ENCODE measurements at places on chromosomes 12 and 14.
A peak's percentile ranks its signal among the peaks of the same experiment; 100 is the strongest.

DNA sequence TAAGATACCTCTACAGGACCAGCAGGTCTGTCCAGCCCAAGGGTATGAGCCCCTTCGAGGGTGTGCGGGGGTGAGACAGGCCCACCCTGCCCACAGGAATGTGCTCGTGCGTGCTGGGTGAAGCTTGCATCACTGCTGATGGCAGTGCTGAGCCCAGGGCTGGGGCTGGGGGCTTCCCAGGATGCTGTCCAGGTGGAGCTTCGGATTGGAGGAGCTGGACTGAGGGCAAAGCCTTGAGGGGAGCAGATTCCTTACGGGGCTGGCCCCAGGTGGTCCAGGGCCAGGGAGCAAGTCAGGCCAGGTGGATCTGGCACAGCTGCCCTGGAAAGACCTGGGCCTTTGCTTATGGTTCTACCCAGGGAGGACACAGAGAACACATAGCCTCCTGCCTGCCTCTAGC, 2.5 kb upstream of the KRT85 start:
- DNase-seq, result no peak

GRCh38 chr12:50686976-50687375, 76.9 kb upstream of the ATF1 start:
- no peak for DNase-seq

GRCh38 chr12:105721051-105721825, 390.7 kb downstream of the C12orf75 start:
- no peak for DNase-seq

GRCh38 chr12:46377678-46378077, 5.1 kb upstream of the SLC38A2 start:
- DNase-seq, result no peak

GRCh38 chr12:43942379-43942778, 106.5 kb downstream of the TMEM117 start:
- DNase-seq, result no peak

DNA sequence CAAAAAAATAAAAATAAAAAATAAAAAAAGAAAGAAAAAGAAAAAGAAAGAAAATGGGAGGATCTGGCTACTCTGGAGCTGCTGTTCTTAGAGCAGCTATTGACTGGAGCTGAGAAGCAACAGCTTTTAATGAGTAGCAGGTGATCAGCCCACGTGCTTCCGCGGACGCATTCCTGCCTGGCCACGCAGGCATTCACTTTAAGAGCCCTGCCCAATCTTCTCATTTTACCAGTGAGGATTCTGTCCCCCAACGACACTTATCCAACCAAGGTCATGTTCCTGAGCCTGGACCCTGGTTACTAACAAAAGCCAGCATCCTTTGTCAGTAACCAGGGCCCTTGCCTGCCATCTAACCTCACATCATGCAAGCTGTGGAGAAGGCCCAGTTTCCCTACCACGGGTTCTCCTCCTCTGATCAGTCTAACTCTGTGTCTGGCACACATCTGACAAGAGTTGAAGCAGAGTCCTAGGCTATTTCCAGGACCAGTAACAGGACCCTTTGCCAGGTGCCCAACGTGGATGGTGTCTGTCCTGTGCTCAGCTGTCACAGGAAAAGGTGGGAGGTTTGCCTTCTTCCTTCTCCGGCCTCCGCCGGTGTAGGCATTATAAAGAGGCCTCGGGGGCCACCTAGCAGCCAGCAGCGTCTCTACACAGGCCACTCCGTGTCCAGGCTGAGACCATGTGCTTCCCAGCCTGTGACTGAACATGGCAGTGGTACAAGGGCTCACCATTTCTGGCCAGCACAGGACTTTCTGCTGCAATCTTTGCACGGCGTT, 60.9 kb upstream of the GPATCH2L start:
- no peak for DNase-seq

DNA sequence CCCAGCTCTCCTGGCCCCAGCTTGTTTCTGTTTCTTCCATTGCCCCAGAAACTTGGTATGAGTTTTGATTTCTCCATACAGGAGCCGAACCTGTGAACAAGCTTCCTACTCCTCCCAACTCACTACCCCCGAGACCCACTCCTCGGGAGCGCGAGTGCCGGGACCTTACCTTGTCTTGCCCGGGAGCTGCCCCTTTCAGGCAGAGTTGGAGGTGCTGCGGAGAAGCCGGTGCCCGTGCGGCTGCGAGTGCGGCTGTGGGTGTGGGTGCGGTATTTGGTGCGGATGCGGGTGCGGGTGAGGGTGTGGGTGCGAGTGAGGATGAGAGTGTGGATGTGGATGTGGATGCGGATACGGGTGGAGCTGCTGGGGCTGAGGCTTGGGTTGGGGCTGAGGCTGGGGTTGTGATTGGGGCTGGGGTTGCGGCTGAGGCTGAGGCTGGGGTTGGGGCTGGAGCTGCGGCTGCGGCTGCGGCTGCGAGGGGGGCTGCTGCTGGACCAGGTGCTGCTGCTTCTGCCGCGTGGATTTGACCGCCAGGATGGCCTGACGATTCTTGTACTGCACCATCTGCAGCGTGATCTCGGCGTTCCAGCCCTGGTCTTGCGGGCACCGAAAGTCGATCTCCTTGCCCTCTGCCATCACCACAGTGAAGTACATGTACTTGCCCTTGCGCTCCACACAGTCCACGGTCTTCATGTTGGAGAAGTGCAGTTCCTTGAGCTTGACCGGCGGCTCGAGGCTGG, 1.1 kb downstream of the PHLDA1 start:
- peak; percentile 56 for DNase-seq

- no peak for DNase-seq
These were observed 1.8 kb upstream of the CKAP4 start for GRCh38 chr12:106249411-106250135.

DNA sequence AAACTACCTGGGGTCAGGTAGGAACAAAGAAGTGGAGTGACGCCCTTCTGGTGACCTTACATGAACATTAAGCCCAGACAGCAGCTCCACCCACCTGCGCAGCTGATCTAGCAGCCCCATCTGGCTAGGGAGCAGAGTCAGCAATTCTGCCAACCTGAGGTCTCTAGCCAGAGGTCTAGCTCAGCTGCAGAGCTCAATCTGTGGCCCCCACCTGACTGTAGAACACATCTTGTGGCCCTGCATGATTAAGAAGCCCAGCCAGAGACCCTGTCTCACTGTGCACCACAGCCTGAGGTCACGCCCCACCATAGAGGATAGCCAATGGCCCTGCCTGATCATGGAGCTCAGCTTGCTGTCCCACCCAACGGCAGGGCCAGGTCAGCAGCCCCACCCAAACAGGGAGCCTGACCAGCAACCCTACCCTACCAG, 50.6 kb upstream of the HIGD1C start:
- DNase-seq, result no peak

DNA sequence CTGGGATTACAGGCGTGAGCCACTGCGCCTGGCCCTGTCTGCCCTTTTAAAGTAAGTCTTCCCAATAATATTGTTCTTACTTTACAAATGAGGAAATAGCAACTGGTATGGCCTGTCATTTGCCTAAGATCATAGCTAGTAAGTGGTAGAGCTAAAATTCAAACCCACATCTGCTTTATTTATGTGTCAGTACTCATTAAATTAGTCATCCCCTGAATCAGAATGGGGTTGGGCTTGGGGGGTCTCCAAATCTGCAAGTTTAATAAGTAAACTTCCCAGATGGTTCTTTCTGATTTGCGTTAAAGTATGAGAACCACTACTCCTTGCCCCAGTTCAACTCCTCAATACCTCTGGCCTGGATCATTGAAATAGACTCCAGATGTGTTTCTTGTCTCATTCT, 96.2 kb downstream of the FAR2 start:
- no peak for DNase-seq

DNA sequence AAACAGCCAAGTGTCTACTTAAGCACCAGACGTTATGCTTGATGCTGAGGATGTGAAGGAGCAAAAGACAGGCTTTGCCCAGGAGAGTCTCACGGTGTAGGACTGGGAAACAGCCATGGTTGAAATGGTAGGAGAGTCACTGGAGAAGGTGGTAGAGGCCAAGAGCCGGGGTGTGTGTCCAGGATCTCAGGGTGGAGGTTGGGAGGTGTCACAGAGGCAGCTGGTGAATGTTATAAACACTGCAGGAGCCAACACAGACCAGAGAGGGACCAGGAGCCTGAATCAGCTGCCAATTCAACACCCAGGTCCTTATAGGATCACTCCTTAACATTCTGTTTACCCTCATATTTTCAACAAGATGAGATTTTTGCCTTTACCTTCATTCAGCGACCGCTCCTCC, 7.5 kb downstream of the NID2 start:
- no peak for DNase-seq

GRCh38 chr12:29732191-29732590, 51.6 kb downstream of the TMTC1 start:
- DNase-seq, result no peak

DNA sequence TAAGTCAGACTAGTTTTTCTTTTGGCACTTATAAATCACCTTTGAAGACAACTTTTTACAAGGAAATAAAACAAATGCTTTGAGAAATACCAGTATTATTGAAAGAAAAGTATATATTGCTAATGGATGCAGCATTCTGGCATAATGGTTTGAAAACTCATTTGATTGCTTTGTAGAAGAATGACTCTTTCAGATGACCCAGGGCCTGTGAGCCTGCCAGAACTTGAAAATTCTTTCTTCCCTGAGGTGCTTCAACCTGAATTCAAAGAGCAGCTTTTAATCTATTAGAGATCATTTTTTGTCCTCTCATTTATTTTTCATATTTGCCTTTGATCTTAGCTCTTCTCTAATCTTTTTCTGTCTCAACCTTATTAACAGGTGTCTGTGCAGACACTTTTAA, 87.4 kb downstream of the LRRK2 start:
- DNase-seq, result no peak

GRCh38 chr12:45336331-45336730, 120.4 kb downstream of the ANO6 start:
- no peak for DNase-seq

GRCh38 chr12:23458640-23459039, 490.8 kb downstream of the SOX5 start:
- DNase-seq, result no peak

DNA sequence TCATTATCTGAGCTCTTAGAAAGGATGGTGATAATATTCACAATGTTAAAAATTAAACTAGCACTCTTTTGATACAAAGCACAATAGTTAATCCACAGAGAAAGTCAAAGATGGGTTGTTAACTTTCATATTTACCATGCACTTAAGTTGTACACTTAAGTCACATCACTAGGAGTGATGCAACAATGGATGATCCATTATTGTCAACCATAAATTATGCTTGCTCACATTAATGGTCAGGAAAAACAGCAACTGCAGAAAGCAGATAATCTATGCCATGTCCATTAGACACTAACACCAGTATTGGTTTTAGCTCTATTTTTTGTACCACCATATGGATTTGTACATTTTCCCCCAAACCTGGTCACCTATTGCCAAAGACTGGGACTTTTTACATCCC, 195.5 kb downstream of the FOXA1 start:
- no peak for DNase-seq

GRCh38 chr12:117277875-117278274, 83.6 kb downstream of the NOS1 start:
- no peak for DNase-seq

DNA sequence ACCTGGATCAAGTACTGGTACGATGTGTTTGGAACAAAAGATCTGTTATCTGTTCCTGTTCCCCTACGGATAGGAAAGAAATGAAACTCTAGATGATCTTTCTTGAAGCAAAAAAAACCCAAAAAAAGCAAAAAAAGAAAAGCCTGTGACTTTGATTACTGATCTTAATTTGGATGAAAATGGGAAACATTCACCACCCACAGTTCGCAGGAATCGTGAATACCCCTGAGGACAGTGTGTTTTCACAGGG, 138.7 kb upstream of the LMNTD1 start:
- no peak for DNase-seq

DNA sequence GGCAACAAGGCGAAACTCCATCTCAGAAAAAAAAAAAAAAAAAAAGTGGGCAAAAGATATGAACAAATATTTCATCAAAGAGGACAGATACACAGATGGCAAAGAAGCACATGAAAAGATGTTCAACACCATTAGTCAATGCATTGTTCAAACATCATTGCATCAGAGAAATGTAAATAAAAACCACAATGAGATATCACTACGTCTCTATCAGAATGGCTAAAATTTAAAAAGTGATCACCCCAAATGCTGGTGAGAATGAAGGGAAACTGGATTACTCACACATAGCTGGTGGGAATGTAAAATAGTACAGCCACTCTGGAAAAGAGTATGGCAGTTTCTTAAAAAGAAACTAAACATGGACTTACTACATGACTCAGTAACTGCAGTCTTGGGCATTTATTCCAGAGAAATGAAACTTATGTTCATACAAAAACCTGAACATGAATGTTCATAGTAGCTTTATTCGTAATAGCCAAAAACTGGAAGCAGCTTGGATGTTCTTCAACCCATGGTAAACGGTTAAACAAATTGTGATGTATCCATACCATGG, 3.6 kb downstream of the L2HGDH start:
- DNase-seq, result no peak

- no peak for DNase-seq
These were observed 166.0 kb downstream of the IPO8 start for GRCh38 chr12:30529489-30530269.

DNA sequence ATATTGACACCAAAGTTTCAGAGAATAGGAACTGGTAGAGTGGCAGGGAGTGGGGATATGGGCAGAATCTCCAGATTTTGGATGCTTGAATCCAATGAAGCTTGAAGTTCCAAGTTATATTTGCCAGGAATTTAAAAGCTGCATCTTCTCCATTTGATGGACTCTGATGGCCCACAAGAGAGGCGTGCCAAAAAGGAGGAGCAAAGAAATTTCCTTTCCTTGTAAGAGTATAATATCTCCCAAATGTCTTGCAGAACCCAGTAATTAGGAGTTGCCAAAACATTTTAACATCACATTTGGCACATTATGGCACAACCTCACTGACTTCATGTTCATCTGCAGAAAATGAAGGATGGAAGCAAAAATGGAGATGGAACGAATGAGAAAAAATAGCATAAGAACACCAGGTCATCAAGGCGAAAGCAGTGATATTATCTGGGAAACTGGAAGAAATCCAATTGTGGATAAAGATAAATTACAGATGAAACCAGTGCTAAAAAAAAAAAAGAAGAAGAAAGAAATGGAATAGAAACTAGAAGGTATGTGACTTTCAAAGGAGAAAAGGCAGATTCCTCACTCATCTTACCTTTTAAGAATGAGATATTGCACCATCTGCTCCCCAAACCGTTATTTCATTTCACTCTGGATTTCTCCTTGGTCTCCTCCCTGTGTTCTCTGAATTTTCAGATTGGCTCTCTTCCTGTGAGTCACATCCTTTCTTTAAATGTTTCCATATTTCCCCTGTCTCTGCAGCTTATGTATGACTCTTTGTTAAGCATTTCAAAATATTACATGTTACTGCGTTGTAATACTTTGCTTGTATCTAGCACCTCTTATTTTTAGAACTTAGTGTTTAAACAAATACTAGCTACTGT, 13.5 kb upstream of the FLRT2 start:
- DNase-seq, result no peak

DNA sequence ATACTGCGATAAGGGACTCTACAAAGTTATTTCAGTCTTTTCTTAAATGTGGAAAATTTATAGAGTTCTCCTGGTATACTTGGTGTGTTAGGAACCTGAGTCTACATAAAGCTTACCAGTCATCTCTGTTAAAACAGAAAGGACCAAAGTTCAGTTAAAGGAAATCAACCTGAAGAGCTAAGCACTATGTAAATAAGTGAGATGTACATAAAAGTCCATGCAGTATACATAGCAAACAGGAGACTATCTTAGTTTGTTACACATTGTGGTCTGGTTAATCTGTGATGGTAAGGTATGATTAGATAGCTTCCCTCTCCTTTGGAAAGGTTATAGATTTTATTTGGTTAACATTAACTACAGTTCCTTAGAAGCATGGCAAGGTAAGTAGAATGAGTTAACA, 75.9 kb downstream of the ATP2B1 start:
- DNase-seq, result no peak

GRCh38 chr14:89767131-89767530, 187.4 kb downstream of the EFCAB11 start:
- DNase-seq, result no peak

GRCh38 chr12:53938326-53939140, at the start of gene HOXC13:
TSS of gene HOXC13 (plus strand) at chr12:53938831. CDS start at chr12:53938907, 76 bp downstream.
- DNase-seq, result no peak

Data from activated CD4-positive, alpha-beta T cell treated with anti-CD3 and anti-CD28 coated beads, Interleukin-2, amount 10 ng/mL, durations not matched to agents 7 days and 5 days (primary cell).